ENCODE measurements at places on chromosomes 4 and X.

DNA sequence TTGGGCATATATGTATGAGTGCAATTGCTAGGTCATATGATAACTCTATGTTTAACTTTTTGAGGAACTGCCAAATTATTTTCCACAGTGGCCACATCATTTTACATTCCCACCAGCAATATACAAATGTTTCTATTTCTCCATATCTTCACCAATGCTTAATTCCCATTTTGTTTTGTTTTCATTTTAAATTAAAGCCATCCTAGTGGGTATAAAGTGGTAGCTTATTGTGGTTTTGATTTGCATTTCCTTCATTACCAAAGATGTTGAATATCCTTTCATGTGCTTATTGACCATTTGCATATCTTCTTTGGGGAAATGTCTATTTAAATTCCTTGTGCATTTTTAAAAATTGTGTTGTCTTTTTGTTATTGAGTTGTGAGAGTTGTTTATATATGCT, 36.7 kb upstream of the SCOC start:
- no peak for DNase-seq

DNA sequence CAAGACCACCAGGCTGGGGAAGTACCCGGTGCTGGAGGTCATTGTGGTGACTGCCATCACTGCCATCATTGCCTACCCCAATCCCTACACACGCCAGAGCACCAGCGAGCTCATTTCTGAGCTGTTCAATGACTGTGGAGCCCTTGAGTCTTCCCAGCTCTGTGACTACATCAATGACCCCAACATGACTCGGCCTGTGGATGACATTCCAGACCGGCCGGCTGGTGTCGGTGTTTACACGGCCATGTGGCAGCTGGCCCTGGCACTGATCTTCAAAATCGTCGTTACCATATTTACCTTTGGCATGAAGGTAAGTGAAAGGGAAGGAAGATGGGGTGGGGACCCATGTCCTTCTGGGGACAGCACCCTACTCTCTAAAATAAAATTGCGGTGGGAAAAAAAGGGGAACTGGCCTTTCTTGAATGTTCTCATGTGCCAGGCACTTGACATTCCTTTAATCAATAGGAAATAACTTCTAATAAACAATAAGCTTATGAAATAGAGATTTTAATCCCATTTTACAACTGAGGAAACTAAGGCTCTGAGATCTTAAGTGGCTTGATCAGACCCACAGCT, 51.6 kb downstream of the CLCN4 start:
- no peak for DNase-seq

DNA sequence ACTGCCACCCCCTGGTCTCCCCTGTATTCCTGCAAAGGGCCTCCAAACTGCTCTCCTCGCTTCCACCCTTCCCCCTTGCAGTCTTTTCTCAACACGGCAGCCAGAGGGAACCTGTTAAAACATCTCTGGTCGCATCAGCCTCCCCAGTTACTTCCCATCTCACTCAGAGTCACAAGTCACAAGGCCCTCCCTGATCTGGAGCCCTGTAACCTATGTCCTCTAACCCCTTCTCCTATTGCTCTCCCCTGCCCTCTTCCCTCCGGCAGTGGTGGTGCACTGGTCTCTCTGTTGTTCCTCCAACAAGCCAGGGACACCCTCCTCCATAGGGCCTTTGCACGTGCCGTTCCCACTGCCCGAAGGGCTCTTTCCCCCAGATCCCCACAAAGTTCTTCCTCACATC, 73.2 kb downstream of the SH3KBP1 start:
- no peak for DNase-seq

- DNase-seq = no peak
These were observed 112.2 kb upstream of the ANXA3 start for GRCh38 chr4:78439328-78439727.

DNA sequence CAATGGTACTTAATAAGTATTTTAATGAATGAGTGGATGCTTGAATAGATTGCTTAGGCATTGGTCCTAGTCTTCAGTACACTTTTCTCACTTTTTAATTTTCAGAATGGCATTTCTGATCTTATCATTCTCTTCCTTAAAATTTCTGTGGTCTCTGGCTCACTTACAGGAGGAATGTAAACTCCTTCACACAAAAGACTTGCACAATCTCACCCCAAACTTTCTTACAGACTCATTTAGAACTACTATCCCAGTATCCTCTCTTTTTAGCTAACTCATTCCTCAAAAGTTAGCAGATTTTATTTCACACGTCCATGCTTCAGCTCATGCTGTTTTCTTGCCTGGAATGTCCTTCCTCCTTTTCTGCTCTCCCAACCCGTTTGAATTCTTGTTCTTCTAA, 350.1 kb downstream of the GRXCR1 start:
- no peak for DNase-seq

- no peak for DNase-seq
These were observed 2020.0 kb upstream of the ADGRL3 start for GRCh38 chr4:59180161-59180560.

- no peak for DNase-seq
These were observed 586.1 kb downstream of the CENPC start for GRCh38 chr4:66959207-66959606.

DNA sequence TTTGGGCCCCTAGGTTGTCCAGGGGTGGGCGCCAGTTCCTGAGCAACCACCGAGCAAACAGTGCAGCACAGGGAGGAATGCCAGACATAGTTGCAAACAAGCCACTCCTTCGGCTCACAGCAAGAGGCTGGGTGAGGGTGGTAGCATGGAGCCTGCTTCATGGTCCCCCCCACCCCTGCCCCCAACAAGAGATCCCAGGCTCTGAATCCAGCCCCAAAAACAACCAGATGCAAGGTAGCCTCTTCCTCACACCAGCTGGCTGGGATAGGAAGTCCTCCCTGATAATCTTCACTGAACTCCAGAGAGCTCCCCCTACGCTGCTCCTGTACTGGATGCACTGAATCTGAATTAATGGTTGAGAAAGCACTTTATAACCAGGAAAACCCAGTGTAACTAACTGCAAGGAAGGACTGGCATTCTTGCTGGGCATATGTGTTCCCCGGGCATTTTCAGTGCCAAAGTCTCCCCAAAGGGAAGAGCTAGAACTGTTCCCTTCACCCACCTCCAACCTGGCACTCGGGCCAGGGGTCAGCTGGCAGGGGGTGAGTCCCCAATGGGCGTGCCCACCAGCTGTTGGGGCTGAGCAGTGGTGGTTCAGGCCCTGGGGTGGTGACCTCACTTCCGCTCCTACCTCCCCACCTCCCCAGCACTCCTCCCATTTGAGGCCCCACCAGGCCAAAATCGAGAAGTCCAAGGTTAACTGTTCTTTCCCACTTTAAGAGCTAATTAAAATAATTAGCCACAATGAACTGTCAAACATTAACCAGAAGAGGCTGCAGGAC, 1.5 kb downstream of the ELF4 start:
- no peak for DNase-seq

- DNase-seq = no peak
These were observed 386.9 kb upstream of the MAOA start for GRCh38 chrX:43269201-43269600.

- DNase-seq = no peak
These were observed 48.7 kb downstream of the UCHL1 start for GRCh38 chr4:41305476-41305875.
